Stimulated activated CD8-positive, alpha-beta memory T cell treated with anti-CD3 and anti-CD28 coated beads, Interleukin-4, amount 100 ng/mL, for 24 hours (primary cell): ENCODE measurements at places on chromosomes 5 and 9.

DNA sequence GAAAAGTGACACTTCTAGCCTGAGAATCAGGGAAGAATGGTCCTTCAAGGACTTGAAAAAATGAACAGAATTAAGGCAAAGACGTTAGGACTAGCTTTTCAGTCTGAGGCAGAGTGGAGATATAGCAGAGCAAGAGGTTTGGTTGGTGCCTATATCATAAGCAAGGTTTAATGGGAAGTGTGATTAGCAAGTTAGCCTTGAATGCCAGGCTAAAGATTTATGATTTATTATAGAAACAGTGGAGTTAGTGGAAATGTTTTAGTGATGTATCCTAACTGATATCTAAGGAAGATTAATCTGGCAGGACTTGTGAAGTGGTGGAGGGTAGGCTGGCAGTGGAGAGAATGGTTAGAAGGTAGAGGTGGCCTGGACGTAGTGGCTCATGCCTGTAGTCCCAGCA lies 7.0 kb downstream of the F2RL2 start:
- no peak for DNase-seq

GRCh38 chr5:154059039-154059430 lies 20.3 kb downstream of the MFAP3 start:
- DNase-seq = no peak

DNA sequence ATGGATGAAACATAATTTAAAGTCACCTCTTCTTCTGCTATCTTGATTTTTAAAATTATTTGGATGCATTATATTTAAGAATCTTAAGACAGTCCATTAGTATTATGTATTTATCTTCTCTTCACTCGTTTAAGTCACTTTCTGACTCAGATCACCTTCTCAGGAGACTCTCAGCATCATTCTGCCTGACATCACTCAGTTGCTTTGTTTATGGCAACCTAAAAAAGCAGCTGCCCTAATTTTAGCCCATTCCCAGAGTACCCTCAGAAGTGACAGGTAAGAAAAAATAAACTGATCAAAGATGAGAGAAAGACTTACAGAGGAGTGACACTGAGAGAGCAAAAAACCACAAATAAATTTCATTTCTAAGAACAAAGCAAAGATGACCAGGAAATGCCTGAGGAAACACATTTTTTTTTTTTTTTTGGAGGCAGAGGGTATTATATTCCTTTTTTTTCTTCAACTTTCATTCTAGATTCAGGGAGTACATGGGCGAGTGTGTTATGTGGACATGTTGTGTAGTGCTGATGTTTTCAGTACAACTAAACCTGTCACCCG lies 140.5 kb downstream of the MUSK start:
- no peak for DNase-seq

GRCh38 chr5:76305269-76305668 lies 97.8 kb upstream of the IQGAP2 start:
- no peak for DNase-seq

GRCh38 chr9:6646293-6646636 lies 736 bp upstream of the GLDC start:
- DNase-seq = no peak

- no peak for DNase-seq
Observed at GRCh38 chr5:125847561-125847960, 575.6 kb upstream of the GRAMD2B start.
